ENCODE measurements at places on chromosomes 1 and 21.

DNA sequence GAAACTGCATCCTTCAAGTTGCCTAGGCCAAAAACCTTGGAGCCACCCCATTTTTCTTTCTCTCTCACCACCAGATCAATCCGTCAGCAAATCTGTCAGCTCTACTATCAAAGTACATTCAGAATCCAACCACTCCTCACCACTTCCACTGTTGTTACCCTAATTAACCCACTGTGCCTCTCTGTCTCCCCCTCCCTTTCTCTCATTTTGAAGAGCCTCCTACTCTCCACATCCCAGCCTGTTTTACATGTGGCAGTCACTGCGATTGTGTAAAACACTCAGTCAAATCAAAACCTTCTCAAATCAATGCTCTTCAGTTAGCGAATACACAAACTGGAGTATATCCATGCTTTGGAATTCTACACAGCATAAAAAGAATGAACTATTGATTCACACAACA is 33.1 kb downstream of the ZNF684 start:
- no peak for DNase-seq

DNA sequence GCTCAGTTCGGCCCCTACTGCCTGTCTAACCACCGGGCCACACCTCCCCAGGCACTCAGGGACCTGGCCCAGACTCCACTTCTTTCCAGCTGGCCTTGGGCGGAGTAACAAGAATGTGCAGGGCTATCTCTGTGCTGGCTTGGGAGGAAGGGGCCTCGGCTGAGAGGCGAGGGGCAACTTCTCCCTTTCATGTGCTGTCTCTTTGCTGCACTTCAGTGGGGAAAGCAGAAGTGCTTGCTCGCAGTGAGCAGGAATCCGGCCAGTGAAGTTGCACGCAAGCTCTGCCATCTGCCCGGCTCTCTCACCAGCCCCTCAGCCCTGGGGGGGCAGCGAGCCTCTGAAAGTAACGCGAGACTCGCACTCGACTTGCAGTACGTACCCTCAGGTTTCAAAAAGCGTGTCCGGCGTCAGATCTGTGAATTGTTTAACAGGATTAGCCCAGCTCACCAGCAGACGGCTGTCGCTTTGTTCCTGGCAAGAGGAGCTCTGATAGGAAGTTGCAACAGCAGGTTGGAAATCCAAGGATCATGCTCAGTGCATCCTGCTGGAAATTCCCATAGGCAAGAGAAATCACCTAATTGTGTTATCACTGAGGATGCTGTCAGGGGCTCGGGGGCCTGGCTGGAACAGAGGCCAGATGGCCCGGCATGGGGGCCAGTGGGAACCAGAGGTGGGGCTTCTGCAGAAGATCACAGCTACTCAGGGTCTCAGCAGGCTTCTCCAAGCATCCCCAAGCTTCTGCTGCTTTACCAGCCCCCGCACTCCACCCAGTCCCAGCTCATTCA is 221.1 kb downstream of the NPHP4 start:
- DNase-seq = no peak

- no peak for DNase-seq
Observed at GRCh38 chr21:45160198-45160597, 85.8 kb downstream of the ADARB1 start.

- DNase-seq = no peak
Observed at GRCh38 chr1:236724506-236724905, 38.2 kb downstream of the ACTN2 start.

DNA sequence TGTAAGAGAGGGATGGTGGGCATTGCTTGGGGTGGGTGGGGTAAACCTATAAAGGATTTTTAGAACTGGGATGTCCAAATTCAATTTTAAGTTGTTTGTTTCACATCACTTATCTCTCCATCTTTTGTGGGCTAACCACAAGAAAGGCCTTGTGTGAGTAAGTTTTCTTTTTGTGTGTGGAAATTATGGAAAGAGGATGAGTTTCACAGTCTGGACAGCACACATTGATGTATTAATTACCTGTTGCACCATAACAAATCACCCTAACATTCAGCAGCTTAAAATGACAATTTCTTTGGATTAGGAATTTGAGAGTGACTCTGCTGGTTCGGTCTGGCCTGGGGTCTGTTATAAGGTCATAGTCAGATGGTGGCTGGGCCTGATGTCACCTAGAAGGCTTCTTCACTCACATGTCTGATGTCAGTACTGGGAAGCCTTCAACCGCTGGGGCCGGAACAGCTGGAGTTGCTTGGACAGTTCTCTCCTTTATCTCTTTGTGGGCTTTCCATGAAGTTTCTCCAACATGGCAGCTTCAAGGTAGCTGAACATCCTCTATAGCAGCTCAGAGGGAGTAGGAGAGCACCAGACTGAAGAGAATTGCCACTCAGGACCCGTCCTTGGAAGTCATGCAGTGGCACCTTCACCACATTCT is 2.0 kb upstream of the COL9A2 start:
- DNase-seq = no peak

Data from activated naive CD8-positive, alpha-beta T cell treated with anti-CD3 and anti-CD28 coated beads, Interleukin-2, amount 50 U/mL, for 16 hours (primary cell).